ENCODE measurements at places on chromosomes 1 and 21.

GRCh38 chr21:16587141-16587581, 857.4 kb downstream of the USP25 start:
- no peak for DNase-seq

GRCh38 chr1:226571893-226572292, 23.3 kb downstream of the STUM start:
- no peak for DNase-seq

DNA sequence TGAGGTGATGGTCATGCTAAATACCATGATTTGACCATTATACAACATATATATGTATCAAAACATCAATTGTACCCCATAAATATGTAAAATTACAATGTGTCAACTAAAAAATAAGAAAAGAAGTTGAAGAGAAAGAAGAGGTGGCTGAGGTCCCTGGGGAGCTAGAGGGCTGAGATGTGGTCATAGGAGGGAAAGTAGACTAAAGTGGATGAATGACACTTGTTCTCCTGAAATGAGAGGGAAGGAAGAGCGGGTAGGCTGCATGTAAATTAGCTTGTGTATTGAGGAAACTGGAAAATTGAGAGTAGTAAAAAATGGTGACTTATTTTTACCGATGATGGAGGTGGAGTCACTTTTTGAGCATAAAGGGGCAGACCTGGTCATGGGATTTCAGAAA, 117.0 kb downstream of the ST6GALNAC3 start:
- DNase-seq: no peak

GRCh38 chr1:179025975-179026812, 500 bp downstream of the FAM20B start:
- DNase-seq: peak; percentile 81

GRCh38 chr1:204089044-204089751, 16.3 kb downstream of the SOX13 start:
- no peak for DNase-seq

DNA sequence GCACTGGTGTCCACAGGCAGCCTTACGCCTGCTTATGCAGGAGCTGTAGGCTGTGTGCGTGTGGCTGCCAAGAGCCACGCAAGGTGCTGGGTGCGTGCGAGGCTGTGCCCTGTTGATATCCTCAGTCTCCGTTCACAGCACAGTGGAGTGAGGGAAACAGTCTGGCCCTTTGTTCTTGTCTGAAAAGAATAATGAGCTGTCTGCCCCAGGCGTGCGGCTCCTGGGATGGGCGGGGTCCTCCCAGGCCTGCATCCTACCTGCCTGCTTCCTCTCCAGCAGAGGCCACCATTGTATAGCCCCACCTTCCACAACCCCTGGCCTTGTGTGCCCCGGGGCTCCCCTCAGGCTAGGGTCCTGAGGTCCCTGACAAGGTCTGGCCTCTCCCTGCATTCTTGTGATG, 47.0 kb upstream of the KDM4A start:
- DNase-seq: no peak
